Stimulated activated naive B cell treated with anti-CD40 and anti-IgM and Interleukin-4, amounts not matched to agents 10 μg/mL and 1 μg/mL and 100 μg/mL, for 72 hours (primary cell): ENCODE measurements at places on chromosomes 7 and 10.

GRCh38 chr7:92830532-92831110, 5.8 kb downstream of the CDK6 start:
- H3K4me1 ChIP-seq, result peaks cover 41% of the 10 kb centered on the region
- H3K36me3 ChIP-seq, result peaks cover 20% of the 10 kb centered on the region
- peak overlapping the region; percentile 88 for H3K4me3 ChIP-seq

GRCh38 chr10:2925631-2926030, 141.7 kb upstream of the PFKP start:
- no peak for DNase-seq
- peaks cover 23% of the 10 kb centered on the region for H3K4me1 ChIP-seq
- no peak overlapping the region for H3K4me3 ChIP-seq
- peaks cover 49% of the 10 kb centered on the region for H3K27me3 ChIP-seq
- H3K36me3 ChIP-seq, result no peaks in the 10 kb centered on the region

- H3K4me3 ChIP-seq, result no peak overlapping the region
- no peak for DNase-seq
- no peaks in the 10 kb centered on the region for H3K4me1 ChIP-seq
- H3K27me3 ChIP-seq, result no peaks in the 10 kb centered on the region
These were observed 39.9 kb downstream of the INPP5A start for GRCh38 chr10:132577350-132578003.

- no peak overlapping the region for H3K27ac ChIP-seq
- peaks cover 2% of the 10 kb centered on the region for H3K4me1 ChIP-seq
- H3K4me3 ChIP-seq, result no peak overlapping the region
- peaks cover 8% of the 10 kb centered on the region for H3K27me3 ChIP-seq
- no peak for DNase-seq
These were observed 31.9 kb downstream of the SLC26A4 start for GRCh38 chr7:107692501-107692900.

DNA sequence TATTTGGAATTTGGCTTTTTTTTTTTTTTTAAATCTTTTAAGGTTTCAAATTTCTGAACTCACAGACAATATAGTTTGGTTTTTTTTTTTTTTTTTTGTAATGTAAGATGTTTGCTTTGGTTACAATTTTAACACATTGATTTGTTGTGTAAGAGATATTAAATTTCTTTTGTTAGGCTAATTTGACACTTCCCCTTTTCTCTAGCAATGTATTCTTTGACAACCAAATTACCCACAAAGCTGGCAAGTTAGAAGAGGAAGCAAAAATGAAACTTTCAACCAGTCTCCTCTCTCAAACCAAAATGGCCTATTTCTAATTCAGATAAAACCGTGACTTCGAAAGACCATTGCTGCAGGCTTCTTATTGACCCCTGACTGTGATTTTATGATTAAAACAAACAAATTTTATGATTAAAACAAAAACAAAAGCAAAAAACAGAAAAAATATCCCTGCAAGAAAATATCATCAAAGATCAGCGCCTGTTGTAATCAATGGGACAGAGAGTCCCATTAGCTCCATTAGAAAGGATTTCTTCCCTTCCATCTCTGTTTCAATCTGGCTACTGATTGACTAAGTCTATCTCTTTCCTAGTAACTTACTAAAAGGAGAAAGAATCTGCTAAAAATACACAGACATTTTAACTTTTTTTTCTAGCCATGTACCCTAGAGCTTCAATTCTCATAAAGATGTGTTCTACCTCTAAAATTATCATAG, 489.2 kb downstream of the MDFIC start:
- DNase-seq, result no peak
- no peaks in the 10 kb centered on the region for H3K36me3 ChIP-seq
- H3K4me3 ChIP-seq, result peak overlapping the region; percentile 72
- peaks cover 3% of the 10 kb centered on the region for H3K27me3 ChIP-seq
- peak overlapping the region; percentile 79 for H3K27ac ChIP-seq

GRCh38 chr10:5618829-5619228, 47.6 kb downstream of the ASB13 start:
- no peak for DNase-seq
- H3K4me1 ChIP-seq, result peaks cover 6% of the 10 kb centered on the region
- H3K4me3 ChIP-seq, result no peak overlapping the region
- no peaks in the 10 kb centered on the region for H3K36me3 ChIP-seq
- peaks cover 17% of the 10 kb centered on the region for H3K27me3 ChIP-seq

- no peak overlapping the region for H3K4me3 ChIP-seq
- H3K4me1 ChIP-seq, result peaks cover 16% of the 10 kb centered on the region
- peaks cover 41% of the 10 kb centered on the region for H3K36me3 ChIP-seq
- no peak for DNase-seq
- H3K27me3 ChIP-seq, result no peaks in the 10 kb centered on the region
These were observed 19.7 kb downstream of the ESYT2 start for GRCh38 chr7:158809596-158809995.

- no peak for DNase-seq
- no peak overlapping the region for H3K4me3 ChIP-seq
- H3K4me1 ChIP-seq, result no peaks in the 10 kb centered on the region
- no peaks in the 10 kb centered on the region for H3K27me3 ChIP-seq
These were observed 426.9 kb downstream of the CCSER2 start for GRCh38 chr10:84755311-84755710.

DNA sequence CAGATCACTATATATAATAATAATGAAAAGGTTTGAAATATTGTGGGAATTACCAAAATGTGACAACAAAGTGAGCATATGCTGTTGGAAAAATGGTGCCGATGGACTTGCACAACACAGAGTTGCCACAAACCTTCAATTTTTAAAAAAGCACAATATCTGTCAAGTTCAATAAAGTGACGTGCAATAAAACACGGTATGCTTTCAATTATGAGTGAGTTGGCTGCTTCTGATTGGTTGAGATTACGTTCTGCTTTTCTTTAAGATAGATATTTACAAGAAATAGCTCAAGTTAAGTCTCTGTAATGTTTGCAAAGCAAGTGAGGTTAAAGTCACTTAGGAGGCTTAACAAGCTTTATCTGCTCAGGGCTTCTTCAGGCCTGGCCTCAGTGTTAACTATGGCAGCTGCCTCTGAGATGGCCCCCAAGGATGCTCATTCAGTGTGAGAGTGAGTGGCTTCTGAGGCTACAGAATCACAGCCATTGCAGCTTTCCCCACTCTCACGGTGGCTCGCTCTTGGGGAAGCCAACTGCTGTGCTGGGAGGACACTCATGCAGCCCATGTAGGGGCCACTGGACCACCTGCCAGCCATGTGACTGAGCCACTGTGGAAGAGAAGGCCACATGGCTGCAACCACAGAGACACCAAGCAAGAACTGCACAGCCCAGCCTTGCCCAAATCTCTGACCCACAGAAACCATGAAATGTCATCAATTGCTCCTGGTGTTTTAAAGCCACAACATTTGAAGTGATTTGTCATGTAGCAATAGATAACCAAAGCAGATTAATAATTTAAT, 78.3 kb upstream of the TMEM72 start:
- DNase-seq, result no peak
- no peaks in the 10 kb centered on the region for H3K4me1 ChIP-seq
- peaks cover 6% of the 10 kb centered on the region for H3K27me3 ChIP-seq
